ENCODE measurements at places on chromosomes 11 and 22.

DNA sequence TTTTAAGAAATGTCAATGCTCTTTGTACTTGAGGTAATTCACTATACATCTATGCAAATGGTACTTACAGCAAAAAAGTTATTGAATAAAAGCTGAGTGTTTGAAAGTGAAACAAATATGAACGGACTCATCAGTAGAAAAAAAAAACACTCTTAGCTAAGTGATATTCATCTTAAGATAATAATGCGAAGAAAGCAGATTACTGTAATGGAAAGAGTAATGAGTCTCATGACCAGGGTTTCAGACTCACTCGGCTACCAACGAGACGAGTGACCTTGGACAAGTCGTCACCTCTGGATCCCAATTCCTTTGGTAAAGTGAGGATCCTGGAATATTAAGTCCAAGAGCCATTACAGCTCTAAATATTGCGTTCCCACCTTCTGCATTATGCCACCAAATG is 57.0 kb downstream of the PACSIN2 start:
- DNase-seq, result no peak

GRCh38 chr22:34070051-34070450 is 149.8 kb upstream of the LARGE1 start:
- no peak for DNase-seq

DNA sequence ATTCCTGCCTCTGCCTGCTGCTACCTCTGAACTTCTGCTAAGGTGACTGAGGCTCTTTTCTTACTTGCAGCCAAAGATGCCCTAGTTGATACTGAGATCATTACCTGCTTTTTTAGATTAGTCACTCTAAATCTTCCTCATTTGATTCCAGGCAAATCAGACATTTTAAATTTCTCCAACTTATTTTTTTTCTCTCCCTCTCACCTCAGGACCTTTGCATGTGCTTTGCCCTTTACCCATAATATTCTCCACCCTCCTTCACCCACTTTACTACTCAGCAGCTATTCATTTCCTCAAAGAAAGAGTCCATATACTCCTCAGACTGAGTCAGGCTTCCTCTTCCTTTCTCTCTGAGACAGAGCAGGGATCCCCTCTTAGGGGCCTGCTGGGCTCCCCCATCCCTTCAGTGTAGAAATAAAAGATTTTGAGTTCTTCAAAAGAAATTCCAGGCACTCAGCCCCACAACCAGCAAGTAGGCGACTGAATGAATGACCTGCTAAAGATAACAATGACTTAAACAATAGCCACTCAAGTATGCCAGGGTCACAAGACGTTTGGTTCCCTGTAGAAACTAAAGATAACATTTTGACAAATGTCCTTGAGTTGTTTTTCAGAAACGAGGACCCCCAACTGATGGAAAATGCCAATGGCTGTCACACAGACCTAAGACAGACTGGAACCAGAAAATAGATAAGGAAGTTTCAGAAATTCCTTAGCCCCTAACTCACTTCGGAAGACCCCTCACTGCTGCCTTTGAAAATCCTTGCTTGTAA is 104.2 kb downstream of the MTNR1B start:
- DNase-seq, result no peak

GRCh38 chr22:44369293-44369661 is 56.5 kb upstream of the SHISAL1 start:
- peak; percentile 33 for DNase-seq

DNA sequence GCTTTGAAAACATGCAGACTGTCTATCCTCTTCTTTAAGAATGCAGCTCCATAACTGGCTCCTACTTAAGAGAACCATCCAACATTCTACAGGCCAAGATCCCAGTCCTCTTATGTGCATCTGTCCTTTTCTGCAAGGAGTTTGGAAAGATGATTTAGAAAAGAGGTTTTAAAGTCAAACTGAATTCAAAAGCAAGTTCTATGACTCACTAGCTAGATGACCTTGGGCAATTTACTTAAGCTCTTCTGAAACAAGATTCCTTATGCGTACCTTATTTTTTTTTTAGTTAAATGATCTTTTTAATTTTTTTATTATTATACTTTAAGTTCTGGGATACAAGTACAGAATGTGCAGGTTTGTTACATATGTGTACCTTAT is 29.2 kb downstream of the GUCY1A2 start:
- DNase-seq, result no peak

DNA sequence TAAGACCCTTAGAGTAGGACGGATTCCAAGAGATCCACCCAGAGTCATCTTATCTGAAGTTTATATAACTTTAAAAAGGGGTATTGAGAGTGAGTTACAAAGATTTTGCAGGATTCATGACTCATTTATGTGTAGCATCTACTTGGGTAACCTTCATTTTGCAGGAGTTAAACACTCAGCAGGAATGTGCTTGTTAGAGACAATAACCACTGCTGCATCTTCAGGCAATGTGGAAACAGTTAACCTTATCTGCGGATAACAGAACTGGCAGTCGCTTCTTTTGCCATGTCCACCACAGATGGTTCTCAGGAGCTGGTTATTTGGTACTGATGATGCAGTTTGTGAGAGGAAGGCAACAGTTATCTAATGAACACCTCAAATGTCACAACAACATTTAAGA is 417.9 kb upstream of the DDI1 start:
- DNase-seq, result no peak

- DNase-seq, result no peak
These were observed 563.0 kb downstream of the SOX6 start for GRCh38 chr11:15793043-15793996.

DNA sequence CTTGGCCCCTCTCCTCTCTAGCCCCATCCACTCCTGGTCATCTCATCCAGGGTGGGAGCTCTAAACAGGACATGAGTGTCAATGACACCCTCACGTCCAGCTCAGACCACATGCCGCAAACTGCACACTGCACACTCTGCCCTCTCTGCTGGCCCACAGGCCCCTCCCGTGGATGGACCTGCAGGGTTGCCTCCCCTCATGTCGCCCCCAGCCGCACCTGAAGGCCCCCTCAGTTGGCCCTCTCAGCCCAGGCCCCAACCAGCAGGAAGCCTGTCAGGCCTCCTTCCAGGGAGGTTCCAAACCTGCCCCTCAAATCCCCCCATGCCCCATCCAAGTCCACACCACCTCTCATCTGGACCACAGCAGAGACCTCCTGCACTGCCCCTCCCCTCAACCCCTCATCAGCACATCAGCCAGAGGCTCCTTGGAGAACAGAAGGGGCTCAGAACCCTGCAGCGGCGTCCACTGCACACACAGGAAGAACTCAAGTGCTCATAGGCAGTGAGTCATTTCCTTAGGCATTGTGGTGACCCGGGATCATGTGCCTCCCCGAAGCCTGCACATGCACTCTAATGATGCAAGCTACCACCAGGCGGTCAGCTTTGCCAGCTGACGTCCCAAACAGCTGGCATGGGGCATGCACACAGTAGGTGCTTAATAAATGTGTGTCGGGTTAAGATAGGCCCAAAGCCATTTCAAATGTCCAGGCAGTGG is 12.9 kb upstream of the CDKN1C start:
- DNase-seq, result peak; percentile 68

DNA sequence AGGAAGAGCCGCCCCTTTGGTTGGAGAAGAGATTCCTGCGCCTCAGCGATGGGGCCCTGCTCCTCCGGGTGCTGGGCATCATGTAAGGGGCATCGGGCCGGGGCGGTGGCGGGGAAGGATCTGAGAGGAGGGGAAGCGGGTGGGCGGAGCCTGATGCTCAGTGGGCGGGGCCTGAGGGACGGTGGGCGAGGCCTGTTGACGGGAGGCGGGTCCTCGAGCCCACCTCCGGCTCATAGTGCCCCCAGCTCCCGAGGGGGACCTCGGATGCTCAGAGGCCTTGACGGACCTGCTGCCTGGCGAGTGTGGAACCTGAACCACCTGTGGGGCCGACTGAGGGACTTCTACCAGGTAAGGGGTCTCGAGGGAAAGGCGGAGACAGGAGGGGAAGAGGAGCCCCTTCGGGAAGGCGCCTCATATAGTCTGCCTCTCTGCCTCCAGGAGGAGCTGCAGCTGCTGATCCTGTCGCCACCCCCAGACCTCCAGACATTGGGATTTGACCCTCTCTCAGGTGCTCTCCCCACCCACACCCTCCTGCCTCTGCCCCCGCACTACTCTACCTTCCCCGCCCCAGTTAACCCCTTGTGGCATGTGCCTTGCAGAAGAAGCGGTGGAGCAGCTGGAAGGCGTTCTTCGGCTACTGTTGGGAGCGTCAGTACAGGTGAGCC is 799 bp downstream of the CCDC88B start:
- DNase-seq, result peak; percentile 68

- peak; percentile 62 for DNase-seq
These were observed 15.2 kb downstream of the PRR33 start for GRCh38 chr11:1876361-1877063.

Data from right lobe of liver (tissue), 6 donors.